Keratinocyte (primary cell): ENCODE measurements at places on chromosomes 16 and 17.
A peak's percentile ranks its signal among the peaks of the same experiment; 100 is the strongest.

DNA sequence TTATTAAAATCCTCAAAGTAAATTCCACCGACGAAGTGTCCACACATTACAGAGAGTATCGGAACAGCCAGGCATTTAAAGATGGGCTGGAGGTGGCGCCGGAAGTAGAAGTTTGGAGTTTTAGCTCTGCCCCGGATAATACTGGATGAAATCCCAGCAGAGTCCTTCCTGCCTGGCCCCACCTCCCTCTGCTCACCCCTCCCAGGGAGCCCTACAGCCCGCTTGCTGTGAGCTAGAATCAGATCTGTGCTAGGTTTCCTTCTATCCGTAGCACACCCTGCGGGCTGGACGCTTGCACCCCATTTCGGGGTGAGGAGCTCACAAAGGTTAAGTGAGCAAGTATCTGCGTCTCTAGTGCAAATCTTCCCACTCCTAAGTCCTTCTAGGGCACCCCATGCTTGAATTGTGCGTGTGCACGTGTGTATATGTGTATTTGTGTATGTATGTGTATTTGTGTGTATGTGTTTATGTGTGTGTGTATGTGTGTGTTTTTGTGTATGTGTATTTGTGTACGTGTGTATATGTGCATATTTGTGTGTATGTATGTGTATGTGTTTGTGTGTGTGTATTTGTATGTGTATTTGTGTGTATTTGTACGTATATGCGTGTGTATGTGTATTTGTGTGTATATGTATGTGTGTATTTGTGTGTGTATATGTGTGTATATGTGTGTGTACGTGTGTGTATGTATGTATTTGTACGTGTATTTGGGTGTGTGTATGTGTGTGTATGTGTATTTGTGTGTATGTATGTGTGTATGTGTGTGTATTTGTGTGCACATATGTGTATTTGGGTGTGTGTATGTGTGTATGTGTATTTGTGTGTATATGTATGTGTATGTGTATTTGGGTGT lies 61.4 kb downstream of the HAPSTR1 start:
- no peak overlapping the region for H3K27ac ChIP-seq
- peaks cover 10% of the 10 kb centered on the region for H3K27me3 ChIP-seq
- DNase-seq, result no peak

GRCh38 chr17:59766491-59766890 lies 59.0 kb downstream of the VMP1 start:
- no peak overlapping the region for H3K27ac ChIP-seq
- peaks cover 41% of the 10 kb centered on the region for H3K4me1 ChIP-seq
- H3K4me3 ChIP-seq, result no peak overlapping the region

GRCh38 chr16:27690608-27691007 lies 140.7 kb downstream of the KATNIP start:
- H3K27me3 ChIP-seq, result no peaks in the 10 kb centered on the region
- H3K4me1 ChIP-seq, result no peaks in the 10 kb centered on the region
- H3K36me3 ChIP-seq, result no peaks in the 10 kb centered on the region
- no peak overlapping the region for H3K27ac ChIP-seq

DNA sequence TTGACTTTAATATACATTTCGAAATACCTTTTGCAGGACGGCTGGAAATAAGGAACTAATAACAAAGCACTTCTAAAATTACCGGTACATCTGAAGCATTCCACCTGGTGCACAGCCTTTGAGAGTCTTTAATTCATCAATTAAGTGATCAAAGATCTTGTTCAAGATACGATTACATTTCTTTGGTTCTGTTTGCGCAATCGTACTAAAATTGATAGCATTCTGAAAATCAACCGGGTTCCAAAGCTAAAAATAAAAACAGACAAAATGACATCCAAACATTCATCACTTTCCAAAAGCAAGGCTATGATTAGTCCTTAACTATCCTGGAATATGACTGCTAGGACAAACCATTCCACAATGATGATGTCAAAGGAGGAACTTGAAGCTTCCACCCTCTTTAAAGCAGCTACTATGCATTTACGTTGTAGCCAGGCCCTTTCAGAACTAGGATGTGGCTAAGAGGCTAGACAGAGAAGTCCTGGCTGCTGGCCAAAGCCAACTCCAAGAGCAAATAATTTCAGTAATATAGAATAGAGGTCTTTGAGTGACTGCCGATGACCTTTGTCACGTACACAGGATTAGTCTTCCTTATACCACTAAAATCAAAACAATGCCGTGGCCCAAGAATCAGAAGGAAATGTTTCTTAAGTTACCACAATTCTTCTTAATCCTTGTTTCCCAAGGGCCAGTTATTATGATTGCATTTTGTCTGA lies 299.8 kb upstream of the PSMD7 start:
- H3K4me3 ChIP-seq, result no peak overlapping the region
- DNase-seq, result no peak
- H3K36me3 ChIP-seq, result no peaks in the 10 kb centered on the region
- no peaks in the 10 kb centered on the region for H3K4me1 ChIP-seq

DNA sequence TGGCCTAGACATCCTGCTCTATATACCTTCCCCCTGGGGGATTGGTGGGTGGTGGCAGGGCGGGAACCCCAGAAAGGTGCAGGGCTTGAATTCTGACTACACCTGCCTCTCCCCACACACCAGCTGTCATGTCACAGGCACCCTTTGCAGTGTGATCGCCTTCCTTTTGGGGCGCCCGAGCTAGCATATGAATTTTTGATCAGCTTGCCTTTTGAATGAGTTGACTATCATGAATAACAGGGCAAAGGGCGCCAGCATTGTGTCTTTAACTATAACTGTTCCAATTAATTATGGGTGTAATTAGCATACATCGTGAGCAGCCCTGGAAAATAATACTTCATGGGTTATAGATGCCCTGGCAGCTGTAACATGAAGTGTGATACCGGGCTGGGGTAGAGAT lies 72.7 kb downstream of the CYLD start:
- H3K36me3 ChIP-seq, result no peaks in the 10 kb centered on the region
- no peaks in the 10 kb centered on the region for H3K27me3 ChIP-seq
- H3K4me1 ChIP-seq, result no peaks in the 10 kb centered on the region

DNA sequence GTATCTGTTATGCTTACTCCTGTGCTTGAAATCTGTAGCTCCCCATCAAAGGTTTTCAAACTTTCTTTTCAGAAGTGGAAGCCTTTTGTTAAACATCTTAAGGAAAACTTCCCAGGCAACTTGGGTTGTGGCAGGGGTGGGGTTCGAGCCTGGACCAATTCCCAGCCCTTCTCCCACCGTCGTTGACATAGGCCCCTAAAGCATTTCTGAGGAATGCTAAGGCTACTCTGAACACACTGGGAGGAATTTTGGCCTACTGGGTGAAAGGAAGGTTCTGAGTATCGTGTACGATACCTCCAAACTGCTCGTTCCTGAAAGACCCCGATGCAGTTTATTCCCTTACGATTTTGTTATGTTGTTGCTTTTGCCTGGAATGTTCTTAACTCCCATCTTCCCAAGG lies 56.1 kb upstream of the PMFBP1 start:
- no peaks in the 10 kb centered on the region for H3K36me3 ChIP-seq
- no peak overlapping the region for H3K4me3 ChIP-seq
- DNase-seq, result no peak
- no peaks in the 10 kb centered on the region for H3K27me3 ChIP-seq
- H3K4me1 ChIP-seq, result no peaks in the 10 kb centered on the region
- no peak overlapping the region for H3K27ac ChIP-seq

DNA sequence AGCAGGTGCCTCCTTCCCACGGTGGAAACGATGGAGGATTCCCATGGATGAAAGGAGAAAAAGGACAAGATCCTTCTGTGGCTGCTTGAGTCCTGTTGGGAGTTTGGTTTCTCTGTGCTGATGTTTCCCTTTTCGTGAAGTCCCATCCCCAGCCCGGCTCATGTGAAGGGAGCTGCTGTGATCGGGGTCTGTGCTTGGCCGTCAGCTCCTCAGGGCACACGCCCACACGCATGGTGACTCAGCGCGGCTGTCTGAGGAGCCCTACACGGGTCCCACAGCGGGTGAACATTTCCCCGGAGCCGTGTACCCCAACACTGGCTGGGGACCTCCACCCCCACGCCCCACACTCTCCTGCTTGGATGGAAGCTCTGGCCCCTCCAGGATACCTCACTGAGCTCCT lies 44.5 kb upstream of the SSTR5 start:
- no peaks in the 10 kb centered on the region for H3K36me3 ChIP-seq
- DNase-seq, result no peak
- H3K4me1 ChIP-seq, result no peaks in the 10 kb centered on the region
- H3K4me3 ChIP-seq, result no peak overlapping the region

DNA sequence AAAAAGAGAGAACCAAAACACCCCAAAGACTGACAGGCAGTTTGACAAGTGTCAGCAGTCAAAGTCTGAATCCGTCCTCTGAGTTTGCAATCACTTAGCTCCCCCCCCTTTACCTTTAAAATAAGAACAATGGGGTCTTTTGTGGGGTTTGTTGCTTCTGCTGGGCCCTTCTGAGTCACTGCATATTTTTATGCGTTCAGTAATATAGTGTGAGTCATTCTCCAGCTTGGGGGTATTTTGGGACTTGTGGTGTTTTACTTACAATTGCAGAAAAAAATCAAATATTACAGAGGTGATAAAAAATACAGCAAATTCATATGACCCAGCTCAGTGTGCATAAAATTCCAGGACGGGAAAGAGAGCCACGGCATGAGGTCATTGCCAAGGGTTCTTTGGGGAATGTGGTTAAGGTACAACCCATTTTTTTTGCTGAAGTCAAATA lies 120.1 kb downstream of the CYLD start:
- H3K36me3 ChIP-seq, result no peaks in the 10 kb centered on the region
- peaks cover 16% of the 10 kb centered on the region for H3K4me1 ChIP-seq
- DNase-seq, result peak; percentile 35
- no peaks in the 10 kb centered on the region for H3K27me3 ChIP-seq
- no peak overlapping the region for H3K4me3 ChIP-seq

- H3K36me3 ChIP-seq, result no peaks in the 10 kb centered on the region
- peaks cover 10% of the 10 kb centered on the region for H3K4me1 ChIP-seq
- no peak overlapping the region for H3K27ac ChIP-seq
- peaks cover 4% of the 10 kb centered on the region for H3K27me3 ChIP-seq
- H3K4me3 ChIP-seq, result no peak overlapping the region
- DNase-seq, result no peak
These were observed 26.6 kb upstream of the SKAP1 start for GRCh38 chr17:48456589-48456988.

DNA sequence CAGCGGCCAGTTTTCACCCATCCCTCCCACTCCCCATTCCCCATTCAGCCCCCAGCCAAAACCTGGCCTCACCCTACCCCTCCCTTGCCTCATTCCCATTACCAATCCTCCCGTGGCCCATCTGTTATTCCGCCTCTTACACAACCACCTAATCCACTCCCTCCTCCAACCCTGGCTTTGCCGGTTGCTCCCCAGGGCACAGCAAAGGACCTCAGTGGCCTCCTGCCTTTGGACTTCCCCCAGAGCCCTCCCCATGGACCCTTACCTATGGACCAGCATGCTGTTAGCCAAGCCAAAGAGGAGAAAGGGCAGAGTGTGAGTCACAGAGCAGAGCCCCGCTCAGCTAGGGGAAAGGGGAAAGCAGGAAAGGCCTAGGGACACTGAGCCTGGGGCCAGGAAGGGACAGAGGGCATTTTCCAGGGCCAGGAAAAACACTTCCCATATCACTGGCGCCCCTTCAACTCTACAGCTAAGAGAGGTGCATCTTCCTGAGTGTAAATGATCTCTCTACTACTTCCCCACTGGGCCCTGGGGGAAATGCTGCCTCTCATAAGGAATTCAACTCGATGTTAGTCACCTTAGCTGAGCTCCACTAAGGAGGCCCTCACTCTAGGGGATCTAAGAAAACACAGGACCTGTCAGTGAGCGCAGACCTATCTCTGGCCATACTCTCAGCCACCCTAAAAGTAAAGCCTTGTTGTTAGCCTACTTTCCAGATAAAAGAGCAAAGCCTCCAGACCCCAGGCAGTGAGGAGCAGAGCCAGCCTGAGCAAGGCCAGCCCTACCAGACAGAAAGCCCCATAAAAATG lies 10.6 kb downstream of the PEMT start:
- H3K27ac ChIP-seq, result no peak overlapping the region
- no peaks in the 10 kb centered on the region for H3K27me3 ChIP-seq
- no peak for DNase-seq

GRCh38 chr17:21193031-21193430 lies 20.9 kb downstream of the TMEM11 start:
- H3K4me3 ChIP-seq, result no peak overlapping the region
- H3K27me3 ChIP-seq, result no peaks in the 10 kb centered on the region
- H3K27ac ChIP-seq, result no peak overlapping the region

DNA sequence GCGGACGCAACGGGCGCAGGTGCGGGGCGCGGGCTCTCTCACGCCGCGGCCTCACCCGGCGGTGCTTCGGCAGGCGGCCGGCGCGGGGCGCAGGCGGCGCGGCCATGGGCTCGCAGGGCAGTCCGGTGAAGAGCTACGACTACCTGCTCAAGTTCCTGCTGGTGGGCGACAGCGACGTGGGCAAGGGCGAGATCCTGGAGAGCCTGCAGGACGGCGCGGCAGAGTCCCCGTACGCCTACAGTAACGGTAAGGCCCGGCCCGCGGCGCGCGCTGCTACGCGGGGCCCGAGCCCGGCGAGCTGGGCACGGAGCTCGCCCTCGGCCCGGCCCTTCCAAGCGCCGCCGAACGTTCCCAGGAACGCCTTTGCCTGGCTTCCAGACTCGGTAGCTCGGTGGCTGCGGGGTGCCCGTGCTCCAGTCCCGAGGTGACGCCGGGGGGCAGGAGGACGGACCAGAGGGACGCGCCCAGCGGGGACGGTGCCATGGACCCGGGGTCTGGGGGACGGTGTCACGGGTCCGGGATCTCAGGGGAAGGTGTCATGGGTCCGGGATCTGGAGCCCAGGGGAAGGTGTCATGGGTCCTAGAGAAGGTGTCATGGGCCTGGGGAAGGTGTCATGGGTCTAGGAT lies 435 bp downstream of the RAB40C start:
- H3K4me3 ChIP-seq, result peak overlapping the region; percentile 75
- peaks cover 3% of the 10 kb centered on the region for H3K27me3 ChIP-seq
- H3K27ac ChIP-seq, result peak overlapping the region; percentile 36
- no peaks in the 10 kb centered on the region for H3K36me3 ChIP-seq
- DNase-seq, result no peak

- no peaks in the 10 kb centered on the region for H3K27me3 ChIP-seq
- DNase-seq, result no peak
- no peak overlapping the region for H3K27ac ChIP-seq
- no peak overlapping the region for H3K4me3 ChIP-seq
- no peaks in the 10 kb centered on the region for H3K36me3 ChIP-seq
These were observed 152.0 kb downstream of the HS3ST3B1 start for GRCh38 chr17:14452856-14453255.
